ENCODE measurements at places on chromosomes 1 and 21. TPM values are rescaled to one million over a fixed set of nuclear protein-coding genes. Genes with fewer than 3 reads are reported as not detected.

DNA sequence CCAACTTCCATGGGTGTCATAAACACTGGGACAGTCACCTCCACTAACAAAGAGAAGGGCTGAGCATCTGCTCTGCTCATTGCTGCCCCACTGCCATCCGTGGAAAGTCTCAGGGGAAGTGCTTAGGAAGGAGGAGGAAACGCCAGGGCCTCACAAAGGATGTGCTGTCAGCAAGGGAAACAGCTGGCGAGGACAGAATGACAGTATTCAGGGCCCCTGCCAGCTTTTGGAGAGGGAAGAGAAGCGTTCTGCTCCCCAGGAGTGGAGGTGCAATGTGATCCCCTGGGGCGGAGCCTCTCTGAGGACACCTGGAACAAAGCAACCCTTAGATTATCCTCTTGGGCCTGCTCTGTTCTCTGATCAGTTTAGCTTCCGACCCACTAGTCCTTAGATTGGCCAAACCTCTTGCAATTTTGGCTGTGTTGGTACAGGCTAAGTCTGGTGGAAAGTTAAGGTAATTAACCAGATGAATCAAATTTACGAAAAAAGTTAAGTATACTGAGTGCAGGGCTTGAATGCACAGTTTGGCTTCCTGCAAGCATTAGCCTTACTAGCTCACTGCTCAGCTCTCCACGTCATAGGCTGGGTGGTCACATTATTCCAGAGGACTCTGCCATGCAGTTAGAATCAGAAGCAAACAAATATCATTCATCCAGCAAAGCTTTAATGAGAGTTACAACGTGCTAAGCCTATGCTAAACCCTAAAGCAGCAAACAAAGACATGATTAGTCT, 170.2 kb upstream of the NFIA start:
- DNase-seq: peak; percentile 51

GRCh38 chr1:220019071-220019470, 27.2 kb downstream of the EPRS1 start:
- DNase-seq: no peak

DNA sequence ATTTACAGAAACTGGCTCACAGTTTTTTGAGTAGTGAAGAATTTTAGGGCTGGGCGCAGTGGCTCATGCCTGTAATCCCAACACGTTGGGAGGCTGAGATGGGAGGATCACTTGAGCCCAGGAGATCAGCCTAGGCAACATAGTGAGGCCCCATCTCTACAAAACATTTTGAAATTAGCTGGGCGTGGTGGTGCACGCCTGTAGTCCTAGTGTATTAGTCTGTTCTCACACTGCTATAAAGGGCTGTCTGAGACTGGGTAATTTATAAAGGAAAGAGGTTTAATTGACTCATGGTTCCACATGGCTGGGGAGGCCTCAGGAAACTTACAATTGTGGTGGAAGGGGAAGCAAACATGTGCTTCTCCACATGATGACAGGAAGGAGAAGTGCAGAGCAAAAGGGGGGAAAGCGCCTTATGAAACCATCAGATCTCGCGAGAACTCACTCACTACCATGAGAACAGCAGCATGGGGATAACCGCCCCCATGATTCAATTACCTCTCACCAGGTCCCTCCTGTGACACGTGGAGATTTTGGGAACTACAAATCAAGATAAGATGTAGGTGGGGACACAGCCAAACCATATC, 24.4 kb upstream of the DYRK1A start:
- no peak for DNase-seq

DNA sequence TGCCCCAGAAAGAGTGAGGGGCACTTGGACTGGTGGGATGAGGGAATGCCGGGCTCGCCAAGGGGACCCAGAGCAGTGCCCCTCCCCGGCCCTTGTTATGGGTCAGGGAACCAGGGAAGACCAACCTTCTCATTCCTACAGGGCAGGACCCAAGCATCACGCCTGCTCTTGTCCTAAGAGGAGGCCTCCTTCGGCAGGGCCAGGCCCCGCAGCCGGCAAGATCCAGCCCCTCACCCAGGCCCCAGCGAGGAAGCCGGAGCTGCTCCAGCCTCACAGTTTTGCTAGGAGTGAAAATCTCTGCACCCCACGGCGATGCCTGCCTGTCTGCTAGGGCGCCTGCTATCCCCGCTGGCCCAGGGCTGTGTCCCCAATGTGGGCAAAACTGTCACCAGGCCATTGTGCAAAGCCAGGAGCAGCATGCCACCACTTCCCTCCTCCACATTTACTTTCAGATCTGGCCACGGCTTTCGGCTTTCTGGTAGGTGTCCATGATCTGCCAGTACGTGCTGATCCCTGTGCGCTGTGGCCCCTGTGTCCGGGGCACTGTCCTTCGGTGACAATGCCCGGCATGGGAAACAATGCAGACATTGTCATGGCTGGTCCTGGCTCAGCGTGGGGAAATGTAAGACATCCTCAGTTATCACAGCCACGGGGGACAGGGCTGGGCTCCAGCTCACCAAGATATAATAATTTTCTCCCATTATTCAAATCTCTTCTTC, 9.6 kb downstream of the ACTRT2 start:
- no peak for DNase-seq

DNA sequence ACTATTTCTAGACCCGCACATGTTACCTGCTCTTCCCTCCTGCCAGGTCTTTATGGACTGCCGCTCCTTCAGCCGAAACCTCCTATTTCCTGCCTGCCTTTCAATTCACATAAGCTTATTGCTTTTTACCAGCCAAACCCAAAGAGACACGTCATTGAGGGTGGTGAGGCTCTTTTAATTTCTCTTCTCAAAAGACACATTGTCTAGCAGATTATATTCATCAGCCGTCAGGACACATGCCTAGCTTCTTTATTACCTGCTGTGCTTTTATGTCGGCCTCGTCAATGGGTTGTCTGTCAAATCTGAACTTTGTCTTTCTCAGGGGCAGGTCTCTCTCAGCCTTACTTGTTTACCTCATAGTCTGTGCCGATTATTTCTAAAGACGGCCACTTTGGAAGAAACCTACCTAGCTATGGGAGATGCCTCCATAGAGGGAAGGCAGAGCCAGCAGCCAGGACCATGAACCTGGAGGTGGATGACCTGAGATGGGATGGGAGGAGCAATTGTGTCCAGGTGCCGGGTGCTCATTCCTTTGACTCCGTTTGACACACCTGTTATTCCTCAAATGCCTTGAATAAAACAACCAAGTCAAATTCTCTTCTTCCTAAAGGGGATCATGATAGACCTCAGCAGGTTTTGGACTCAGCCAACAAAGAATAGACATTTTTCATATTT, 42.0 kb downstream of the ZBTB18 start:
- no peak for DNase-seq

- DNase-seq: no peak
Observed at GRCh38 chr1:156149374-156150332, 3.7 kb upstream of the SEMA4A start.

- DNase-seq: no peak
Observed at GRCh38 chr1:60227601-60228000, 154.0 kb upstream of the C1orf87 start.

GRCh38 chr1:84750110-84750730, 60.0 kb upstream of the SSX2IP start:
- DNase-seq: no peak

GRCh38 chr1:179950651-179951050, 4.0 kb upstream of the CEP350 start:
- DNase-seq: no peak

DNA sequence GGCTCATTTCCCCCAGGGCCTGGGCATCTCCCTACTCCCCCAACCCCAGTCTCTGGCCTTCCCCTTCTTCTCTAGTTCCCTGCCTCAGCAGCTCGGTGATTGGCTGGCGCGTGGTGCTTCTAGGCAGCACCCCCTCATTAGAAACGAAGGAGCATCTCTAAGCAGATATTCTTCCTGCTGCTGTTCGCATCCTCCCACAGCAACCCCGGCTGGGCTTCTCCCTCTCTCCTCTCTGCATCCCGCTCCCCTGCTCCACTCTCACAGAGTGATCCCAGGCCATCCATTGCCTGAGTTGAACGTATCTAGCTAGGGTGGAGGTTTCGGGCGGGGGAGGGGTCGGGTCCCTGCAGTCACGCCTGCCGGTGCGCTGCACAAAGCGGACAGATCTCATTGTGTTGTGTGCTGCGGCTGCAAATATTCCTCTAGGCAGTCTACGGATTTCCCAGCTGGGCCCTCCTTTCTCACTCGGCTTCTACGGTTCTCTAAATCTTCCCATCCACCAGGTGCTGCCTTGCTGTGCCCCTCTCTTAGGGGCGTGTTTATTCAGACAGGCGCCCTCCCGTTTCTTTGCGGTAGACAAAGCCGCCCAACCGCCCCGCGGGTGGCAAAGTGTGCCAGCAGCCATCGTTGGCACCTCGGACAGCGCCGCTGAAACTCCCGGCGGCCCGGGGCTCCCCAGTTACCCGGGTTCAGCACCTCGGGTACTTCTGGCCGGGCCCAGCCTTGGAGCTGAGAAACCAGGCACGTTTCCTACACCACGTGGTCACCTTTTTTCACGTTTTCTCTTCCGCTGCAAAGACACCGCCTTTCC, 2.2 kb downstream of the CACNA1E start:
- no peak for DNase-seq

GRCh38 chr1:237999426-238000052, 108.8 kb upstream of the ZP4 start:
- DNase-seq: no peak

DNA sequence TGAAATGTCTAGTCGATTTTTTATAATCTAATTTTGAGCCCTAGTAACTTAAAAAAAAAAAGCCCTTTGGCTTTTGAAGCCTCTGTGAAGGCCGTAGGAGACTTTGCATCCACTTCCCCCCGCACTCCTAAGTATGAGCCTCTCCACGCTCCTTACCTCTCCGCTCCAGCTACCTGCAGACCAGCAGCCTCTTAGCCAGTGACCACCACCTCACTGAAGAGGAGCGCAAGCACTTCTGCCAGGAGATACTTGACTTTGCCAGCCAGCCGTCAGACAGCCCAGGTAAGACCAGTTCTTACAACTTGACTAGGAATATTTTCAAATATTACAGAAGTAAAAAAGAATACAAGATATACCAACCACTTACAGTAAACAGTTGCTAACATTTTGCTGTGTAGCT, 27.4 kb upstream of the PWP2 start:
- DNase-seq: no peak

DNA sequence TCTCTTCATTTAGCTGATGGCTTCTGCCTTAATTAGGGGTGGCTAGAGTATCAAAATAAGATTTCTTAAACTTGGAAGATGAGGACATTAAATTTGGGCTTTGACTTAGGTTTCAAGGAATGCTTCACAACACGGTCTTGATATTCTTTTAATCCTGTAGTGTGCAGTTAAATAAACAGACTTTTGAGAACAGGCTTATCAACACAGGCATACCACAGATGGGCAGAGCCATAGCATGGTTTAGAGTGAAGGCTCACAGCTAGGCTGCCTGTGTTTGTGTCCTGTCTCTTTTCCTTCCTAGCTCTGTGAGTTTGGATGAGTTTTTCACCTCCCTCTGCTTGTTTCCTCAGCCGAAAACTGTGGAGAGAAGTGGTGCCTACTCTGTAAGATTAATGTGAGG, 102.3 kb upstream of the IPO9 start:
- DNase-seq: no peak

DNA sequence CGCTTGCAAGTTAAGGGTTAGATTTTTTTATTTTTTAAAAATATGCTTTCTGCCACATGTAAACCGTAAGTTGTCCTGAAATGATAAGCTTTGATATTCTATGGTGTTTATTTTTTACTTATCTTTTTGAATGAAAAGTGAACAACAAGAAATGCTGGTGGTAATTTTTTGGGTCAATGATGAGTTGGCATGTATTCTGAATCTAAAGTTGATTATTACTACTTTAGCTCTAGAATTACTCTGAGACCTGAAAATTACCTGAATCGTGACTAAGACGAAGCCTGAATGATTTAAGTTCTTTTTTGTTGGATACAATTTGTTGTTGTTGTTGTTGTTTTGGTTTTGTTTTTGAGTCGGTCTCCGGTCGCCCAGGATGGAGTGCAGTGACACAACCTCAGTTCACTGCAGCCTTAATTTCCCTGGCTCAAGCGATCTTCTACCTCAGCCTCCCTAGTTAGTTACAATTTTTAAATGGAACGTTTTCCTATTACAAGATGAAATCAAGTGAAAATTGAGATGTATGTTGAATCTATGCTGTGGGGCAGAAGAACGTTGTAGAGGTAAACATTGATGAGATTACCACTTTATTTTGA, 941 bp downstream of the RABGGTB start:
- no peak for DNase-seq

GRCh38 chr1:35675773-35676172, 34.4 kb upstream of the PSMB2 start:
- no peak for DNase-seq

GRCh38 chr1:228921481-228921880, 186.2 kb downstream of the RHOU start:
- no peak for DNase-seq

- no peak for DNase-seq
Observed at GRCh38 chr1:97499667-97500066, 421.2 kb downstream of the DPYD start.

- DNase-seq: no peak
Observed at GRCh38 chr1:109802136-109802900, 38.6 kb upstream of the EPS8L3 start.

GRCh38 chr1:190619724-190620123, 142.1 kb upstream of the BRINP3 start:
- DNase-seq: no peak

- peak; percentile 34 for DNase-seq
Observed at GRCh38 chr1:218665221-218665620, 320.1 kb downstream of the TGFB2 start.

GRCh38 chr1:227937031-227937837, 10.5 kb downstream of the WNT9A start:
- DNase-seq: no peak

DNA sequence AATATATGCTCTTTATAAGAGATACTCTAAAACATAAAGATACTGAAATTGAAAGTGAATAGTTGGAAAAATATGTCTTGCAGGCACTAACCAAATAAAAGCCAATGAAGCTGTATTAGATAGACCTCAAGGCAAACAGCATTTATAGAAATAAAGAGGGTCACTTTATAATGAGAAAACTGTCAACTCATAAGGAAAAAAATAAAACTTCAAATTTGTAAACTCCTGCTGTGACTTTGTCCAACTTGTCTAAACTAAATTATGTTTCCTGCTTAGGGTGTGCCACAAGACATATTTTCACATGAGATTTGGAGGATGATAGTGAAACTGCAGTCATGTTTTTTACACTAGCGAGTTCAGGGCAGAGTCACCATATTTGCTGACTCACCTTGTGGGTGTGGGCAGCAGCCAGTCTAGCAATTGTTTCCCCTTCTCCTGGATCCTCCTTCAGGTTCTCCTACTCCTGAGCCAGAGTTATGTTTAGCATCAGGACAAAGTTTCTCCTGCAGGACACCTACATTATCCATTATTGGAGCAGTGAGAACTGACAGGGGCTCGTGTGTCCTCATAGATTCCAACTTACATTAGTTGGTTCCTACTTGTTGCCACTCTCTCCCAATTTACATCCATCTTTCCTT, 43.8 kb downstream of the CD53 start:
- DNase-seq: no peak

- DNase-seq: no peak
Observed at GRCh38 chr1:21365036-21365435, 74.8 kb upstream of the ECE1 start.

Gene TNNT2
- polyA plus RNA-seq: 10,337 TPM

Gene FAM72A
- 0.88 TPM for polyA plus RNA-seq

Gene ELAPOR1
- polyA plus RNA-seq: 0.06 TPM

Gene TEDDM1
- not detected for polyA plus RNA-seq

Gene TEX50
- polyA plus RNA-seq: not detected

Gene CFHR3
- 0.73 TPM for polyA plus RNA-seq

Gene NTNG1
- not detected for polyA plus RNA-seq

All from heart right ventricle (tissue), 16 donors.